Smooth muscle cell of the brain vasculature (primary cell): ENCODE measurements at places on chromosomes 11 and 22.

GRCh38 chr11:95832763-95833162, 42.5 kb downstream of the CEP57 start:
- DNase-seq = no peak

DNA sequence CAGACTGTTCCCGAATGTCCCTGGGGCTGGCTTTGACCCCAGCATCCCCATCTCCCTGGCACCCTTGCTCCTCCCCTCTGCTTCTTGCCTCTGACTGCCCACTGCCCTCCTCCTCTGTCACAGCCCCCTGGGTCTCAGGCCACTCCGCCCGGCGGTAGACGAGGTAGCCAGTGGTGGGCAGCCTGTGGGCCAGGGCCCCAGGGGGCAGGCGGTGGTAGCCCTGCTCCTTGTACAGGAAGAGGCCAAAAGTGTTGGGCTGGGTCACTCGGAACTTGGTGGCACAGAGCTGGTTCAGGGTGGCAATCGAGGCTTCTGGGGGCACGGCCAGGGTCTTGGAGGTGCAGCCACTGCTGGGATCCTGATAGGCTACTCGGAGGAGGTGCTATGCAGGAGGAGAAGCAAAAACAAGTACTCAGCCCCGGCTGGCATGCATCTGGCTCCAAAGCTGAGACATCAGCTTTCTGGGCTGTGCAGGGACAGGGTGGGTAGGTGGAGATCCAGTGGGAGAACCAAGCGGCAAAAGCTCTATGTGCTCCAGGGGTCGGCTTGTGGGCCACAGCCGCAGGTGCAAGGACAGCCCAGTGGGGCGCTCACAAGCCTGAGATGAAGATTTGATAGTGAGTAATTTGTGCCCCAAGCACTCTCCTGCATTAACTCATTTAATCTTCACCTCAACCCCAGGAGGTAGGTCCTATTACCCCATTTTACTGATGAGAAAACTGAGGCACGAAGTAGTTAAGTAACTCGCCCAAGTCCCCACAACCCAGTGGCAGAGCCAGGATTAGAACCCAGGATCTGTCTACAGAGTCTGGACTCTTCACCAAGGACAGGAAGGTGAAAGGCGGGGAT, 3.6 kb downstream of the RIN1 start:
- DNase-seq = no peak

DNA sequence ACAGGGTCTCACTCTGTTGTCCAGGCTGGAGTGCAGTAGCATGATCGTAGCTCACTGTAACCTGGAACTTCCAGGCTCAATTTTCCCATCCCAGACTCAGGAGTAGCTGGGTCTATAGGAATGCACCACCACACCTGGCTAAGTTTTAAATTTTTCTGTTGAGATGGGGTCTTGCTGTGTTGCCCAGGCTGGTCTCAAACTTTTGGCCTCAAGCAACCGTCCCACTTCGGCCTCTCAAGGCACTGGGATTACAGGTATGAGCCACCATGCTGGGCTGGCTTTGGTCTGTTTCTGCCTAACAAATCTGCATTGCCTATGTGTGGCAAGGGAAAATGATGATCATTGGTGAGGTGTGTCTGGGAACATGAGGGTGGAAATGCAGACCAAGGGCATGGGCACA, 59.3 kb upstream of the CLMP start:
- no peak for DNase-seq

GRCh38 chr11:74033046-74033445, 24.2 kb upstream of the UCP3 start:
- DNase-seq = no peak

DNA sequence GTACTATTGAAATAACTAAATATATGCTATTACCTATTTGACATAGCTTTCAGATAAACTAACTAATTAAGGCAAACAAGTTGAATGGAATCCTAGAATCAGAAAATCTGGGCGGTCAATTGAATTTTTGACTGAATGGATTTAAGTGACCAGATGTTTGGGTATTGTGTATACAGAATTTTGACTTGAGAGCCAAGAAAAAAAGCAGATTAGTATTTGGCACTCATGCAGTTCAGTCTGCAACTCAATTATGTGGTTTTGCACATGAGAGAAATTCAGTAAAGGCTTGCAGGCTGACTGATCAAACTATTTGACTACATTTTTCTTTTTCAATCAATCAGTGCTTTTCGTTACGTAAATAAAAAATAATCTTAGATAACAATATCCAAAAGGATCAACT, 254.8 kb downstream of the GUCY1A2 start:
- no peak for DNase-seq

GRCh38 chr11:105854269-105854668, 167.8 kb downstream of the MSANTD4 start:
- no peak for DNase-seq

DNA sequence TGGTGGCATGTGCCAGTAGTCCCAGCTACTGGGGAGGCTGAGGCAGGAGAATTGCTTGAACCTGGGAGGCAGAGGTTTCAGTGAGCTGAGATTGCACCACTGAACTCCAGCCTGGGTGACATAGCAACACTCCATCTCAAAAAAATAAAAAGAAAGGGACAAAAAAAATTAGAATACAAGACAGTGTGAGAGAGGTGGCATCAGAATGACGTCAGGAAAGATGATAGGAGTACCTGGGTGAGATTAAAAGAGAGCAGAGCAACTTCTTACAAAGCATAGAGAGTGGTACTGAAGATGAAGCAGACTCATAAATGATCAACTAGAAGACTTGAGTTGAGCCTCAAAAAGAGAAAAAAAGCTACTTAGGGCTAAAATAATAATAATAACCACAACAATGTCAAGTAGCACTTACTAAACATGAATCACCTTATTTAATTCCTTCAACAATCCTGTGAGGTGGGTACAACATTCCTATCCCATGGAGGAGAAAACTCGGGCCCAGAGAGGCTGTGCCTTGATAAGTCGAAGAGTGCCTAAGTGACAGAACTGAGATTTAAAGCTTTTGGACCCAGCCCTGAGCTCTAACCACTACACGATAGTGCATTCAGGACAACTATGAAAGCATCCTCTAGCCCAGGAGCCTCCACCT, 5.2 kb upstream of the SLN start:
- DNase-seq = no peak

- DNase-seq = no peak
Measured at GRCh38 chr11:119015054-119015611, 3.0 kb downstream of the RPS25 start.

DNA sequence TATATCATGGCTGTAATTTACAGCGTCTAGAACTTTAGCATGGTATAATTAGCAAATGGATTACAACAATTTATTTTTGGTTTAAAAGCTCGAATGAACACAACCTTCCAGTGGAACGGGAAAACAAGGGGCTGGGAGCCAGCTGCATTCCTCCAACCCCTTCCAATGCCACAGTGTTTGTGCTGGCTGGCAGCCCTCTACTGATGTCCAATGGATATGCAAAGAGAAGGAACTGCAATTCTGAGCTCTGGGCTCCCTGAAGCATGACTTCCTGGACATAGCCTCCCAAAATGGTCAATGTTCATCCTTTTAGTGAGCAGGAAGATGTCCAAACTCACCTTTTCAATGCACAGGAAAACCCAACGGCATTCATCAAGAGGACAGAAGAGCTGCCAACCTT, 288.3 kb downstream of the TENM4 start:
- no peak for DNase-seq
